T-cell (primary cell): ENCODE measurements at places on chromosomes 4 and X.

GRCh38 chr4:157358851-157359250 lies 138.3 kb downstream of the GRIA2 start:
- no peak for DNase-seq

DNA sequence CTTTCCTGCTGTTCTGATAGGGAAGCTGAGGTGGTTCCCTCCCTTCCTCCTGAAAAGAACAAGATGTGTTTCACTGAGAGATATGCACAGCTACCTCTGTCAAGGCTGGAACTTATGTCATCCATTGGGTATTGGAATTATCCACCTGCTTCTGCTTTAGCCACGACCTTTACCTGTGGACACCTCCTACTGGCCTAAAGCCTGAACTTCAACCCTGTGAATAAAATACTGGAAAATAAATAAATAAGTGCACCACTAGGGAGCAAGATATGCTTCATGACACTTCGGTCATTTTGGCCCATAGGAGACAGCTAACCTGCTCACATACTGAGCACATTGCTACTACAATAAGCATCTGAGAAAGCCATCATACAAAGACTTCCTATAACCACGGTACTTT lies 419.9 kb upstream of the NWD2 start:
- no peak for DNase-seq

DNA sequence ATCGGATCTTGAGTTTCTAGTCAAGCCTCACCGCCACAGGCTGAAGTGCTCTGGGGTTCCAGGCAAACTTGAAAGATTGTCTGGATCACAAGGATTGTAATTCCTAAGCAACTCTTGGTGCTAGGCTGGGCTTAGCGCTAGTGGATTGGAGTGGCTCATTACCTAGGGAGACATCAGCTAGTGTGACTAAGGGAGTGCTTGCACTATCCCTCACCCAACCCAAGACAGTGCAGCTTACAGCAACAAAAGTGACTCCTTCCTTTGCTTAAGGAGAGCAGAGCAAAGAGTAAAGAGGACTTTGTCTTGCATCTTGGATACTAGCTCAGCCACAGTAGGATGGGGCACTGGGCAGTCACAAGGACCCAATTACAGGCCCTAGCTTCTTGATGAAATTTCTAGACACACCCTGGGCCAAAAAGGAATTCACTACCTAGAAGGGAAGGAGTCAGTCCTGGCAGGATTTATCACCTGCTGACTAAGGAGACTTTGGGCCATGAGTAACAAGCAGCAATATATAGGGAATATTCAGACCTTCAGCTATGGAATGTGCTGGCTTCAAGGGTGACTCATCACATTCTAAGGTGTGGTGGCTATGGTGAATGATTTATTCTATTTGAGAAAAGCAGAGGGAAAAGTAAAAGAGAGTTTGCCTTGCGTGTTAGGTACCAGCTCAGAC lies 1212.4 kb downstream of the PCDH18 start:
- no peak for DNase-seq

DNA sequence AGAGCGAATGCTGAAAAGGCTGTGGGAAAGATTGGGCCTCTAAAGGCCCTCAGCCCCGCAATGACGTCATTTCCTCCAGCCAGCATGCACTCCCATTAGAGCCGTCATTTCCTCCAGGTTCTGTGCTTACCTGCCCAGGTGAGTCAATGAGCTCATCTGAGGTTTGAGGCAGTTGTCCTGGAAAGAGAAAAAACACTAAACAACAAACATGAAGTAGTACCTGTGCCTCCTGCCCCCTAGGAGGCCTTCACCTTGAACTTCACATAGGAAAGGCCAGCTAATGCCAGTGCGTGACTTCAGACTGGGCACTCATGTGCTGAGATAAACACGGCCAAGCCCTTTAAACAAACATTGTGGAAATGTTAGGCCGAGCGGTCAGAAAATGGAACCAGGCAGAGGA lies 55.9 kb downstream of the FHDC1 start:
- no peak for DNase-seq

DNA sequence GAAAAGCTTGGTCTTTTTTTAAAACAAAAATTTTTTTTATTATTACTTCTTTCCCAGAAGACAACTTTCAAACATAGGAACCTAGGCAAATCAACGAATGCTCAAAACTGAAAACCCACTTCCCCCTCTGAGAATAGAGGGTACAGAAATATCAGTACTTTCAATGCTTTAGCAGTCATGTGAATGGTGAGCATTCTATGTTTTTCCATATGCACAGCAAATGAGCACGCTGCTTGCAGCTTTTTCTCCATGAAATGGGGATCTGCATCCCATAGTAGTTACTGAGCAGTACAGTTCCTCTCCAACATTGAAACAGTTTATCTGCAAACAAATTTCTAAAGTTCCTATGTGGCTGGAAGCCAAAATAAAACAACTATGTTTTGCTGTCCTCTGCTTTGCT lies 108.4 kb upstream of the BMP2K start:
- no peak for DNase-seq

DNA sequence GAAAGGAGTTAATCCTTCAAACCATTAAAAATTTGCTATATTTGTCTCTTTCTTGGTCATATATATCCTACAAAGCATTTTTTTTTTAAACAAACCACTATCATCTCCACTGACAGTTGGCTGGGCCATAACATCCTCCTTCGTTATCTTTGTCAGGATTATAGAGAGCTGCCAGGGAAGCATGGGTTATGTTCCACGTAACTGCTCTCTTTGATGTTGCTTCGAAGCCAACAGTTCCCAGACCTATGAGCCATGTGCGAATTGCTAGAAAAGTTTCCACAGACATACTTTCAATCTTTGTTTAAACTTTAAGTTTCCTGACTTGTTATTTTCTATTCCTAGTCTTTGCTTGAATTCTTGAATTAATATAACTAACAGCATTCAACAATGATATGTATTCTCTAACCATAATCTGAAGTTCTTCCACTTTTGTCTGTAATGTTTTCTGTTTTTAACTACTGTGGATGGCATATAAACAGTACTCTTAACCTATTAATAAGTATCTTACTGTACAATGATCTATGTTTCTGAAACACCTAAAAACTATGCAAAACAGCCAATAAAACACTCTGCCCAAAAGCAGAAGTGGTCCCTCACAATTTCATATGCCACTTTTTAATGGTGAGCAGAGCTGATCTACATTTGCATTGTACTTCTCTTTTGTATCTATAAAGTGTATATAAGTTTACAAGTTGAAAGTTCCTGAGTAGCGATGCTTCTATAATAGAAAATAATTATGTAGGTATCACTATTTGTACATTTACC lies 37.9 kb downstream of the EREG start:
- no peak for DNase-seq

- no peak for DNase-seq
Observed at GRCh38 chr4:7860600-7861163, 79.0 kb downstream of the AFAP1 start.

- DNase-seq = no peak
Observed at GRCh38 chr4:107792711-107793110, 32.0 kb upstream of the SGMS2 start.

GRCh38 chr4:94889523-94889922 lies 131.8 kb downstream of the BMPR1B start:
- DNase-seq = no peak
